ENCODE measurements at places on chromosomes 5 and 9.

- peak; percentile 70 for DNase-seq
Observed at GRCh38 chr9:385818-386398, 171.2 kb downstream of the DOCK8 start.

DNA sequence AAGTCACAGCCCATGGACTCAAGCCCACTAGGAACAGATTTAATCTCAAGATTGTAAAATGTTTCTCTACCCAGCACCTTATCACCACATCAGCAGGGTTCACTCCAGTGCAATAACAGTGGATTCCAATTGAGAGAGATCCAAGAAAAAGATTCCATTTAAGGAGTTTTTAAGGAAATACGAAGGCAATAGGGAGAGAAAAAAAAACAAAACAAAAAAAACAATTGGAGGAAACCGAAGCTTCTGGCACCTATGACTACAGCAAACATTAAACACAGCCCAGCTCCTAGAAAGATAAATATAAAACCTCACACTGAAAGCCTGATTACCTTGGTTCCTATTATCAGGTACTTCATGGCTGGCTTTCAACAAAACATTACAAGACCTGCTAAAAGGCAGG is 192.7 kb downstream of the DAB2IP start:
- DNase-seq: no peak

- no peak for DNase-seq
Observed at GRCh38 chr5:169767938-169768337, 130.9 kb downstream of the DOCK2 start.

- no peak for DNase-seq
Observed at GRCh38 chr5:176754376-176754973, 55.9 kb upstream of the UNC5A start.

GRCh38 chr5:149576021-149576420 is 5.3 kb upstream of the ARHGEF37 start:
- DNase-seq: no peak

GRCh38 chr5:37842048-37842447 is 2.2 kb upstream of the GDNF start:
- no peak for DNase-seq

- no peak for DNase-seq
Observed at GRCh38 chr5:111194925-111195324, 29.3 kb upstream of the CAMK4 start.

GRCh38 chr5:6723816-6724300 is 10.6 kb downstream of the TENT4A start:
- DNase-seq: no peak

DNA sequence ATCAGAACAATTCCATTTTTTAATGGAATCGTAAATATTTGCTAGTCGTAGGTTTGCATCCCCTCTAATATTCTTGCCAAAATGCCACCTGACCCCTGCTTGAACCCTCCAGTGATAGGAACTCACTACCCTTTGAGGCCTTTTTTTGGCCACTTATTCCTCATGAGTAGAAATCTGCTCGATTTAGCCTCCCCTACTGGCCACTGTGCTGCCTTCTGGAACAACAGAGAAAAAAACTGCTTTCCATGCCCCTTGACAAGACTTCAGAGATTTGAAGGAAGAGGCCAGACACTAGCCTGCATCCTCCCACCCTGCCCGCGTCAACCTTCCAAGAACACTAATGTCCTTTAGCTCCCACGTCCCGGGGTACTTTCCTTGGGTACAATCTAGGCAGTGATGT is 4.1 kb downstream of the CCDC69 start:
- no peak for DNase-seq

DNA sequence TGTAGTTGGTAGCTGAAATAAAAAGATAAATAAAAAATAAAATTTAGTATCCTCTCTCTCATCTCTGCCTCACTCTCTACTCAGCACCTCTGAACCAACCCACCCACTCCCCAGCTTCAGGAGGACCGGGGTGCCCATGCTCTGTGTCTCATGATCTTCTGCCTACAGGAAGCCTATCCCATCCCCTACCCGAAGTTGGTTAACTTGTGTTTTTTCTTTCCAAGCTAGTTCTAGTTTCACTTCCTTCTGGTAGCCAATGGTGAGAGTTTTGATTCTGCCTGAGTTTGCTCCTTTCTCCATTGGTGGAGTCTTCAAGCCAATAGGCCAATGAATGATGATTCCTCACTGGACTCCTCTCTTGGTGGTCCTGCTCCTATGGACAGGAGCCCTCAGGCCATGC is 32.1 kb downstream of the SNX24 start:
- no peak for DNase-seq

DNA sequence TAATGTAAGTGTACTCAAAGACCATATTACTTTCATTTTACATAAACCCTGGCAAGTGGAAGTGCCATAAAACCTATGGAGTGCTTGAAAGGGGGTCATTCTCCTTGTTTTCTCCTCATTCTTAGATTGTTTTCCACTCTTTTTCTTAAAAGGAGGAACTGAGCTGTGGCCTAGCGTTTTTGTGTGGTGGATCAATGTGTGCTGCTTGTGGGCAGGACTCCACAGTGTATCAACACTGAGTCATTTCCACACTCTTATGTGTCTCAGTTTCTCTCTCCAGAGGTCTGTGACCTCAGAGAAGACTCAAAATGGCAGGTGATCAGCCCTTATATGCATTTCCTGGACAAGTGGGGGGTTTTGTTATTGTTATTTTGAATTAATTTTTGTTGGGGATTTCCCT is 516.1 kb upstream of the CDH10 start:
- no peak for DNase-seq

DNA sequence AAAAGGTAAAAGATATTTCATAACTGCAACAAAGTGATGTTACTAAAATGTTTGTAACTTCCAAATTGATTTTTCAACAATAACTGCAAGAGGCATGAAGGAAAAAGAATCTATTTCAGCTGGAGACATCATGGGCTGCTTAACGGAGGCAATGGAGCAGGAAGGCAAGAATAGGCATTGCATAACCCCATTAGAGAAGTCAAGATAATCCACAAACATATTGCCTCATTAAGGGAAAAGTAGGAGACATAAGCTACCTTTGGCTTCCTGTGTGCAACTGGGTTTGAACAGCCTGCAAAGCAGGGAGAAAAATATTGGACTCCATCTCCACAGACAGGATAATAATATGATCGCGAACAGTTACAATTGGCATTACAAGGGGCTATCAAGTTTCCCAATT is 46.7 kb downstream of the SLCO4C1 start:
- DNase-seq: no peak

GRCh38 chr9:19163631-19164030 is 36.3 kb upstream of the PLIN2 start:
- DNase-seq: no peak

- peak; percentile 67 for DNase-seq
Observed at GRCh38 chr9:22079873-22080341, 70.8 kb upstream of the CDKN2B start.

- DNase-seq: no peak
Observed at GRCh38 chr9:92657296-92658094, 12.4 kb downstream of the IPPK start.

GRCh38 chr9:71349218-71349617 is 227.8 kb upstream of the TRPM3 start:
- DNase-seq: no peak

GRCh38 chr9:34328500-34328986 is 525 bp downstream of the KIF24 start:
- DNase-seq: no peak

DNA sequence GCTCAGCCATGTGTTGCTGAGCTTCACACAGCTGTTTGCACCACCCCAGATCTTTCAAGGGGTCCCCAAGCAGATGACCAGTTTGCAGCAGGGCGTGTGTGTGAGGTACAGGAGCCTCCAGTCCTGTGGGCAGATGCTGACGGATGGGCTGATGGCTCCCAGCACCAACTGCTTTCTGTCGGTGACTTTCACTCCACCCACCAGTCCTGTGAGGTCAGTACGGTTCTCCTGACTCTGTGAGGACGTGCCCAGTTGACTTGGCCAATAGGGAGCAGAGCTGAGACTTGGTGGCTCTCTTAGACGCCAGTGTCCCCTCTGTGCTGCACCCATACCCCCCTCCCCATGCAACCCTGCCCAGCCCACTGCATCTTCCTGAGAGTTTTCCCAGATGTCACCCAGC is 19.7 kb downstream of the COL5A1 start:
- DNase-seq: no peak

- no peak for DNase-seq
Observed at GRCh38 chr5:31372124-31372523, 159.8 kb downstream of the DROSHA start.

- peak; percentile 11 for DNase-seq
Observed at GRCh38 chr5:172506921-172507320, 52.6 kb upstream of the SH3PXD2B start.

DNA sequence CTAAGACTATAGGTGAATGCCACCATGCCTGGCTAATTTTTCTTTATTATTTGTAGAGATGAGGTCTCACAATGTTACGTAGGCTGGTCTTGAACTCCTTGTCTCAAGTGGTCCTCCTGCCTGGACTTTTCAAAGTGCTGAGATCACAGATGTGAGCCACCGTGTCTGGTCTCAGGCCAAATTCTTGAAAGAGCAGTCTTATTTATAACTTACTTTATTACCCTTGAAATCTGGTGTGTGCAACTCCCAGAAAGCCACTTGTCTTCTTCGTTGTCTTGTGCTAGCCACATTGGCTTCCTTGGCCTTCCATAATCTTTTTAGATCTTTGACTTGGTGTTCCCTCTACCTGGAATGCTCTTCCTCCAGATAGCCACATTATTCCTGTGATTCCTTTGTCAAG is 50.1 kb downstream of the CTNNA1 start:
- no peak for DNase-seq

DNA sequence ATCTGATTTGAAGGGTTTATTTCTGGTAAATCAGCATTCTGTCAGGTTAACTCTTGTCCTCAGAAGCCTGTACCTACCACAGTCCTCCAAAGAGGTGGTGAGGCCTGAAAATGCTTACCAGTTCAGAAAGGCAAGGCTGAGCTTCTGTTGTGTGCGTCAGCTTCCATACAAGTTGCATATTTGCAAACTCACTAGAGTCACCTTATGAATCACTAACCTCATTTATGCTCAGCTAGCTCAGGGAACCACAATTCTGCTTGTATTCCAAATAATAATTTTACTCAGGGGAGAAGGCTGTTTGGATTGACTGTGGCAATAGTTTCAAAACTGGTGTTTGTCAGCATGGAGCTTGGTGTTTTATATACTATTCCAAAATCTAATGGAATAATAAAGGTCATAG is 355.1 kb upstream of the RFX3 start:
- no peak for DNase-seq

DNA sequence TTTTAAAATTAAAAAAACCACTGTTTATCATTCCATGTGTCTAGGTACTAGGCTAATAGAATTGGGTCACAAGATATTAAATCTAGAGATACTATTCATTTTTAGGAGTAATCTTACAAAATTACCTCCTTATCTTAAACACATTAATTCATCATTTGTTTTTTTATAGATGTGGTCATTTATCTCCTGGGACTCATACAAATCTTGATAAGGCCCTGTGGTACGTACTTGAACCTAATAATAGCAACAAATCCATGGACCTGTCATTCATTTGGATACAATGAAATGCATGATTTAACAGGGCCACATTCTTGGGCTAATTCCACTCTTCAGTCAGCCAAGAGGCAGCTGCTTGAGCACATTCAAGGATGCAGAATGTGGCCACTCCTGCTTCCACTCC is 66.4 kb upstream of the MARCHF11 start:
- no peak for DNase-seq

Data from right atrium auricular region (tissue), 2 donors.